ENCODE measurements at places on chromosomes 5 and 9.

DNA sequence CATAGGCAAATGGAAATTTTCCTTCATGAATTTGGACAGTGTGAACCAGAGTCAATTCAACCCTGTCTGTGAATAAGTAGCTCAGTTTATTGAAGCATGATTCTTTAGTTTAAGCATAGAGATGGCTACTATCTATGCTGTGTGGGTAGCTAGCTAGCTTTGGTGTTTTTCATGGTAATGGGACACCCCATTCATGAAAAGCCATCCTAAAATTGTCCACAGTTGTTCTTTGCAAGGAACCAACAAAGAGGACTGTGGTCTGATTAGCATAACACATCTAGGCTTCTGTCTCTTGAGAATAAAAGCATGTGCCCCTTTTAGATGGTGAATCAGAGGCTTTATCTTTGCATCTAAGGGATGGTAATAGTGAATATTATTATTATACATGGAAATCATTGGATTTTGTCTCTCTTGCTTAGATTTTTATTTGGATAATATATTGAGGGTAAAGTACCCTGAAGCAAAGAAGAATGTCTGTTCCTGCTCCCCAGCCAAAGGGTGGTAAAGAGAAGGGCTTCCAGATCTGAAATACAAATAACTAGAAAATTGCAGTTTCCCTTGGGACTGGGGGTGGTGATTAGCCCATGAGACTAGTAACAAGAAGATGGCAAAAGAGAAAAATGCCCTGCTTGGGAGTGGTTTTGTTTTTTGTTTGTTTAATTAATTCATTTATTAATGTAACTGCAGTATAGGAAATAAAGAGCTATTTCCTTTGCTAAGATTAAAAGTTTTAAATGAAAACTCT lies 624.2 kb upstream of the ZNF608 start:
- DNase-seq: no peak

GRCh38 chr9:72473474-72474261 lies 47.7 kb upstream of the TMC1 start:
- no peak for DNase-seq

GRCh38 chr5:138316355-138316754 lies 15.2 kb downstream of the CDC25C start:
- no peak for DNase-seq

DNA sequence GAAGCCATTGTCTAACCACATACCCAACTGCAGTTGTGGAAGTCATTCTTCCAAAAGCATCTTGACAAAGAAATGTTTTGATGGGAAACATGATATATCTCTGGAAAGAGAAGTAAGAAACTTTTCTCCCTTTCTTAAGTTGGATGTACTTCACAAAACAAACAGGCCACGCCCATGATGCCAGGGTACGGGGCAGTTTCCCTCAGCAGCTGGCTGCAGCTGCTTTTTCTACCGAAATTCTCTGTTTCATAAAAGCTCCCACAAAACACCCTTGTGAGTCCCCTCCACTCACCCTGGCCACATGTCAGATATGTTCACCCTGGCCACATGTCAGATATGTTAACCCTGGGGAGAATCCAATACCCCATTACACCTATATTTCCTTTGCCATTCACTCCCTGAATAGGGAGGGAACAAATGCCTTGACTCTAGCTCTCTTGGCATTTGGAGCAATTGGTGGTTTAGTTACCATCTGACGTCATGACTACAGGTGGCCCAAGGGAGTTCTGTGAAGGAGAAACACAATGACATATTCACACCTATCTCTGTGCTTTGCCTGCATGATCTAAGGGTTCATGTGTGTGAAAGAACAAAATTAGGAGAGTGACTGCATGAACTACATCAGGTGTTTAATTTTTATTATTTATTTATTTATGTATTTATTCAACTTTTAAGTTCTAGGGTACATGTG lies 103.0 kb downstream of the AOPEP start:
- DNase-seq: no peak

DNA sequence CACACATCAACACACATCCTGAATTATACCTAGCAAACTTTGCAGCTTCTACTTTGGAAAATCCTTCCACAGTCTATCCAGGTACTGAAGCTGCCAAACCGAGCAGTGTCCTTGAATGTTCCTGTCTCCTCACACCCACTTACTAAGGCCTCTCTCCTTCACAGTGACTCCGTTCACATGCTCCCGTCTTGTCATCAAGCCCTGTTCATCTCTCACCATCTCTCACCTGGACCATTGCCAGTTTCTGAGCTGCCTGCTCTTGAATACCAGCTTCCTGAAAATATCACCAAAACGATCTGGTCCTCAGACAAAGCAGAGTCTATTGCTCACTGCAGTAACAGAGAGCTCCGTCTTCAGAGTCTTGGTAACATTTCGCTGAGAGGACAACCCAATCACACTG lies 57.4 kb downstream of the GCNT1 start:
- peak; percentile 36 for DNase-seq

- no peak for DNase-seq
Observed at GRCh38 chr5:27020973-27021372, 17.4 kb downstream of the CDH9 start.

DNA sequence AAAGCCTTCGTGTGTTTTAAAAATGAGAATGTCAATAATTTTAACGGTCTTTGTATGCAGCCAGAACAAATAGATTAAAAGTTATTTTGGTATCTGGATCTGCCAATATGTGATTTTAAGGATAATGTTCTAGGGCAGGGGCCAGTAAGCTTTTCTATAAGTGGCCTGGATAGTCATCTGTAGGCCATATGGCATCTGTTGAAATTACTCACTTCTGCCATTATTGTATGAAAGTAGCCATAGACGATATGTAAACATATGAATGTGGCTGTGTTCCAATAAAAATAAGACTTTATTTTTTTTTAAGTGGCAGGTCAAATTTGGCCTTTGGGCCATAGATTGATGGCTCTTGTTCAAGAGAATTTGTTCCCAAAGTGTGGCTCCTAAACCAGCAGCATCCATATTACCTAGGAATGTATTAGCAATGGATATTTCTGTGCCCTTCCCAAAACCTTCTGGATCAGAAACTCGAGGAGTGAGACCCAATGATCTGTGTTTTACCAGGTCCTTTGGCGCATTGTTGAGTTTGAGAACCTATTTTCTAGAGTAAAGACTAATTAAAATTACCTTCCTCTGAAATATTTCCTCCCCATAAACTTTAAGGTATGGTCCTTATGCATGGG lies 55.9 kb downstream of the C6 start:
- DNase-seq: no peak

- no peak for DNase-seq
Observed at GRCh38 chr9:83473488-83473971, 64.7 kb downstream of the FRMD3 start.

GRCh38 chr5:4676934-4677333 lies 463.2 kb upstream of the ADAMTS16 start:
- DNase-seq: no peak

Data from GDM1 (cell line).